ENCODE measurements at places on chromosomes 2 and 18.

- no peak for DNase-seq
Observed at GRCh38 chr2:214533541-214533940, 122.7 kb downstream of the VWC2L start.

GRCh38 chr2:191264647-191265081 lies 19.5 kb downstream of the MYO1B start:
- no peak for DNase-seq

GRCh38 chr18:55633032-55633431 lies 45.0 kb upstream of the TCF4 start:
- DNase-seq, result no peak

DNA sequence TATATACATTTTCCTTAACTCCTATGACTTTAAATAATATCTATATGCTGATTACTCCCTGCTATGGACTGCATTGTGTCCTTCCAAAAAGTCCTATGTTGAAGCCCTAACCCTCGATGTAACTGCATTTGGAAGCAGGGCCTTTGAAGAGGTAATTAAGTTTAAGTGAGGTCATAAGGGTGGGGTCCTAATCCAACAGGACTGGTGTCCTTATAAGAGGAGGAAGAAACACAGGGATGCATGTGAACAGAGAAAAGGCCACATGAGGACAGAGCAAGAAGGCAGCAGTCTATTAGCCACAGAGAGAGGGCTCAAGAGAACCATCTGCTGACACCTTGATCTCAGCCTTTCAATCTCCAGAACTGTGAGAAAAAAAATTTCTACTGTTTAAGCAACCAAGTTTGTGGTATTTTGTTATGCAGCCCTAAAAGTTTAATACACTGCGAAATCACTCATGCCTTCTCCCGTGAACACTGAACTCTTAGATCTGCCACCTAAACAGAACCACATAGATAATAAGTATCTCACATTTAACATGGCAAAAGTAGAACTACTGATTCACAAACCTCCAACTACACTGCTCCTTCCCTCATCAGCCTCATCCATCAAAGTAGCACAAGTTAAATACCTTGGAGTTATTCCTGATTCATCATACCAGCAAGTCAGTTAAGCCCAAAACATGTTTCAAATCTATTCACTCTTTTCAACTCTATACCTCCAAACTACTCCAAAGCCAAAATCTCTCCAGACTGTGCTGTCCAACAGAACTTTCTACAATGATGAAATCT lies 65.4 kb downstream of the HIBCH start:
- no peak for DNase-seq

- DNase-seq, result no peak
Observed at GRCh38 chr18:29071869-29072268, 894.9 kb upstream of the CDH2 start.

GRCh38 chr18:32029558-32029957 lies 10.9 kb downstream of the RNF125 start:
- DNase-seq, result no peak

DNA sequence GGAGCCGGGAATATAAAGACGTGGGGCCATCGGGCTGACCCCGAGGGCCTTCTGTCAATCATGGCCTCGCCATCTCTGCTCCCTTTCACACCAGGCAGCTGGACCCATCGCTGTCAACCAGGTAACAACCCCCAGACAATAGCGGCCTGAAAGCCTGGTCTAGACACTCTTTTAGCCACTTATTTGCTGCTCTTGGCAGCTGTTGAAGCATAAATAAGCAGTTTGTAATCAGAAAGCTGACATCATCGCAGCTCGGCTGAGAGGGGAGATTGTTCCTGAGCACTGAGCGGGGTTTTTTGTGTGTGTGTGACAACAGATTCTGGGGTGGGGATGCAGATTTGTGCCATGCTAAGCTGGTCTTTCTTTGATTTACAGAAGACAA lies 423.6 kb upstream of the POU3F3 start:
- DNase-seq, result no peak

Data from CD4-positive, alpha-beta T cell treated with Interleukin-4 for 4 hours (primary cell).